ENCODE measurements at places on chromosomes 5 and 9.
A peak's percentile ranks its signal among the peaks of the same experiment; 100 is the strongest.

DNA sequence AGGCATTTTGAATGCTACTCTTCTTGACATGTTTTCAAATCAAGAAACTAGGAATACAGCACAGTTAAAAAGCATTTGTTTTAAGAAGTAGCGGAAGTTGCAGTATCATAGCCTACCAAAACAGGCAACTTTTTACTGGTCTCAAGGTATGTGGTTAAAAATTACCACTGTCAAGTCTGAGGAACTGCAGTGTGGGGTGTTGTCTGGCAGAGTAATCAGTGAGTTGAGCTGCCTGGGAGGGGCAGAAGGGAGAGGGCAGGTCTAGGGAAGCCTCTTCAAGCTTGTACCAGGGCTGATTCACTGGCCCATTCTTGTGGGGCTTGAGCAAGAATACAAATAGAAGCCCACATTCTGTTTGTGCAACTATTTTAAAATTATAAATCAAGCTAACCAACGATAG is 42.4 kb upstream of the SV2C start:
- DNase-seq = no peak

DNA sequence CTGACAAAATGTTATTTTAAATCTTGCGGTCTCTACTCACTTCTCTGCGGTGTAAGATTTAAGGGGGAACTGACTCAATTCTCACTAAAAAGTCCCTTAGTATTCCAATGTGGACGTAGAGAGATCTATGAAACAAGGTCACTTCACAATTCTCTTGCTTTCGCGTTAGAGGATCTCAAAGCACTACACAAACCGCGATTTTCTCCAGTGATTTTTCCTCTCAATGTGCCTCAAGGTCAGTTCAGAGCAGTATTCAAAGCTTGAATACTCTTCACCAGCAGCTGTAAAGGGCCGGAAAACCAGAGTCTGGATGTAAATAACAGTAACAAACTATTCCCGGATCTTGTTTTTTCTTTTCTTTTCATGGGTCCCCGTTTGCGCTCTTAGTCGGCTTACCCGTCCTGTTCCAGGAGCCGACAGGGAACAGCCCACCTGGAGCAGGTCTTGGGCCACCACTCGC is 128.2 kb downstream of the TMEM161B start:
- no peak for DNase-seq

DNA sequence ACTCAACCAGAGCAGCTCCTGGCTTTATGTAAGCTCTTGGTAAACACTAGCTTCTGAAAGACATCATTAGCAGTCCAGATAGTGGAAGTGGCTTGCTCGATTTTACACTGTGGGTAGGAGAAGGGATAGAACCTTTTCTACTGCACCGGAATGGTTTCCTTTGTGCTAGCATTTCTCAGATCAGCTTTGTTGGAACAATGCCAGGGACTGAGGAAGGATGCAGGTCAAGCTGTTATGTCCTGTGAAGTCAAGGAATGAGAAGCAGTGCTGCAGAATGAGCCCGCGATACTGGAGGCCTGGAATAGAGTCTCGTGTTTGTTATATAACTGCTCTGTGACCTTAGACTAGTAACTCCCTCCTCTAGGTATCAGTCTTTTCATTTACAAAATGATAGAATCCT is 233.6 kb downstream of the GABRB2 start:
- peak; percentile 26 for DNase-seq

DNA sequence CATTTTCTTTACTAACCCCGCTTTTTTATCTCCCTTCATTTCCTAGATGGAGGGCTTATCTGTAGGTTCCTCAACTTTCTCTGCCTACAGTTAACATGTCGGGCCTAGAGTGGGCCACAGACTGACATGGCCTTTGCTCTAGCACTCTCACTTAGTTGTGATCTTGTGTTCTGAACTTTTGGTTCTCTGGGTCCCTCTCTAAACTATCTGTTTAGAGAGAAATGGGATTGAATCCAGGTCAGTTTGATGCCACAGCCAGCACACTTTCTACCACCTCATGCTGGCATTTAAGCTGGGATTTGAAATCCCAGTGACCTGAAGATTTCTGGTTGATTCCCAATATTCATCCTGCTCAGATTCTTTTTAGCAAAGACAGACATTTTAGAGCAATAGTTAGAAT is 388.5 kb upstream of the PAPPA start:
- no peak for DNase-seq

DNA sequence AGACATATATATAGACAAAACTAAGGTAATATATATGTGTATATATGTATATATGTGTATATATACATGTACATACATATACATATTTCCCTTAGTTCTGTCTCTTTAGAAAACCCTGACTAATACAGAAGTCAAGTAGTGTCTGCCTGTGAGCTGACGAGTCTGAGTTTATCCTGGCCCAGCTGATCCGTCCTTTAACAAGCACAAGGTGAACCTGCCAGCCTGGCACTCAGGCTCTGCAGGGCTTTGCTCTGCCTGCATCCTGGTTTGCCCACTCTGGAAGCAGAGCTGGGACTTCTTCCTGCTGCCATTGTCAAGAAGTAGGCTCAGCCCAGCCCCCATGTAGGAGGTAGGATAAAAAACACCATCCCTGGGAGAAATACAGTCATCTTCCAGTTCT is 388.0 kb downstream of the ICE1 start:
- no peak for DNase-seq

DNA sequence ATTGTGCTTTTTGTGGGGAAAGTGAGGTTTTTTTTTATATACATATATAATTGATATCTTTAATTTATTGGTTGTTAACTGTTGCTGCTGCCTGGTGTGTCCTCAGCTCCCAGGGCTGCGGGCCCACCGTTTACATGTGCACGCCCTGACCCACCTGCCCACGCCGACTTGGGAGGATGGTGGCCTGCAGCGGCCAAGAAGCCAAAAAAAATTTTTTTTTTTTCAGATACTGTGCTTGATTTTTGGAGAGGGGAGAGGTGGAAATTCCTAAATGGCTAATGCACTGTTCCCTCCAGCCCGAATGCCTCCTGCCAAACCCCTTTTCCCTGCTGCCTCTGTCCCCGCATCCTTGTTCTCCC is 32.0 kb upstream of the HMCN2 start:
- no peak for DNase-seq

GRCh38 chr5:132471151-132471907 is 19.2 kb downstream of the IRF1 start:
- no peak for DNase-seq

DNA sequence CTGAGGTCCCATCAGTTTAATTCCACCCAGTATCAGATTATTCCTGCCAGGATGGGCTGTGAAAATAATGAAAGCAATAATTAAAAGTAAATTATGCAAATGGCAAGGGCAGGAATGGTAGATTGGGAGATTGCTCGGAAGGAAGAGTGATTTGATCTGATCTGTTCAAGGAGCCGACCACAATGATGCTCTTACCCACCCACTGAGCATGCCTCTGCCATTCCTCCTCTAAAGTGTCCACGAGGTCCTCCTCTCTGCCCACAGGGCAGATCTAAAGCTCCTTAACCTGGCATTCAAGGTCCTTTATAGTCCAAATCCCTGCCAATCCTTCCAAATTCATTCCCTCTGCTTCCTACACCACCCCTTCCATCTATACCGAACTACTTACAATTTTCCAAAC is 147.8 kb downstream of the TTLL11 start:
- no peak for DNase-seq

DNA sequence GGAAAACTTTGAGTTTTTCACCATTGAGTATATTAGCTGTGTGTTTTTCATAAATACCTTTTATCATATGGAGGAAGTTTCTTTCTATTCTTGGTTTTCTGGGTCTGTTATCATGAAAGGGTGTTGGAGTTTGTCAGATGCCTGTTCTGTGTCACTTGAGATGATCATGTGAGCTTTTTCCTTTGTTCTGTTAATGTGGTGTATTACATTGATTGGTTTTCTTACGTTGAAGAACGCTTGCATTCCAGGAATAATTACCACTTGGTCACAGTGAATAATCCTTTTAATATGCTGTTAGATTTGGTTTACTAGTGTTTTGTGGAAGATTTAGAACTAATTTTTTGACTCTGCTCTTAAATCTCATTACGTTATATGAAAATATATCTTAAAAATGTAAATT is 7.8 kb downstream of the PLEKHG4B start:
- DNase-seq = no peak

DNA sequence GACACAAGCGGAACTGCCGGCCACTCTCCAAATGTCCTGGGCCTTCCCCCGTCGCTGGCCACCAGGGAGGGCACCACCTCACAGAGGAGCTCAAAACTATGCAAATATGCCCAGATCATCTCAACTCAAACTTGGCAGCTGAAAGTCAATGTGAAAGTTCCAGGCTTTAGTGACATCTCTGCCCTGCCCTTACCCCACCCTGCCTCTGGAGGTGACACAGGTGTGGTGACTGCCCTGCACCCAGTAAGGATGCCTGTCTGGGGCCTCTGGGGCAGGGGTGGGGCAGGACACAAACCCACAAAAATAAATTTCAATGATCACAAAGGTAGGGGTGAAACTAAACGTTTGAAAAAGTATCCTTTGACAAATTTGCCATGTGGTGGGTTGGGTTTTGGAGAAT is 213.4 kb downstream of the HSPA4 start:
- no peak for DNase-seq

DNA sequence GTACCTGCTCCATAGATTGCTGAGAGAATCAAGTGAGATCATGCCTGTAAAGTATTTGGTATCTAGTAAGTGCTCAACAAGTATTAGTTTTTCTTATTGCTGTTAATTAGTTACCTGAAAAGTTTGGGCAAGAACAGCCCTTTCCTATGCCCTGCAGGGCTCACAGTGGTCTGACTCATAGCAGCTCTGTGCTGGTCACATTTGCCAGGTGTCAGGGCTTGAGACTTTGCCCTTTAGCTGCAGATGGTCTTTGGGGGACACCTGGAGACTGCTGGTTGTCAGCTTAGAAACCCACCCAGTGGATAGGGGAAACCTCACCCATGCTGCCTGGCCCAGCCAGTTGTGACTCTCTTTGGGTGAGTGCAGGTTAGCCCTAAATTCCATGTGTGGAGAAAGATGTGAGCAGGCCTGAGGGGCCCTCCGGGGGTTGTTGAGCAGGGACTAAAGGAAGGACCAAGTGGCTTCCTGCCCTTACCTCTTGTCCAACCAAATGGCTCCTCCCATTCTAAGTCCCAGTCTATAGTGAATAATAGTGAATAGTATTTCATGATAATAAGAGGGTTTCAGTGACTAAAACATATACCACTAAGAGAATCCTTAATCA is 9.0 kb downstream of the COL27A1 start:
- no peak for DNase-seq

GRCh38 chr5:32645246-32645645 is 59.9 kb downstream of the SUB1 start:
- no peak for DNase-seq

DNA sequence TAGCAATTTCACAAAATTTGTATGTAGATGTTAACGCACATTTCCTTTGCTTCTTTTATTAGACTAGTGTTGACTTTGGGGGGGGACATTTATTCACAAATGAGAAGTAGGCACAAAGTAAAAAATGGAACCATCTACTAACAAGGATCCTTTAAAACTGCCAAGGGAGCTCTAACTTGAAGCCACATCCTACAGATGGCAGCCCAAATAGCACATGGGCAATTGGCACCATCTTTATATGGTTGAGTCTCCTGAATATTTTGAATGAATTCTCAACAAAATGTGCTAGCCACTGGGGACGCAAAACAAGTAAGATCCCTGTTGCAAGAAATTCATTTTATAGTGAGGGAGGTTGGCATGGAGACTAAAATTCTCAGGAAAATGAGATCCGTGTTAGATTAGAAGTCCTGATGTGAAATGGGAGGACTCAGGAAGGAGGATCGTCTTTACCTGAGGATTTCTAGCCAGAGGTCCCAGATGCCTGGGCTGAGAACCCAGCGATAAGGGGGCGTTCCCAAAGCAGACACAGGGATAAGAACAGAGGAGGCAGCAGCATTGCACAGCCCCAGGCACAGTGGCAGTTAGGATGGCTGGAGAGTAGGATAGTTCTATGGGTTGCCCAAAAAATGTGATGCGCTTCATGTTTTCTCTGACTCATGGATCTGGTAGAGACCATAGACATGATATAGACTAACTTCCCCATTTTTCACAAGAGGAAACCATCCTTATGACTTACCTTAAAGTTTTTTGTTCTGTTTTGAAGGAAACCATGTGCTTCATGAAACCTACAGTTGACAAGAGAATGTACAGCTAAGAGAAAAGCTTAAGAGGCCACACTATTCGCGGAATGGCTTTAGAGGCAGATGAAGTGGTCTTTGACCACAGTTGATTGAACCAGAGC is 37.4 kb downstream of the C9orf152 start:
- no peak for DNase-seq

DNA sequence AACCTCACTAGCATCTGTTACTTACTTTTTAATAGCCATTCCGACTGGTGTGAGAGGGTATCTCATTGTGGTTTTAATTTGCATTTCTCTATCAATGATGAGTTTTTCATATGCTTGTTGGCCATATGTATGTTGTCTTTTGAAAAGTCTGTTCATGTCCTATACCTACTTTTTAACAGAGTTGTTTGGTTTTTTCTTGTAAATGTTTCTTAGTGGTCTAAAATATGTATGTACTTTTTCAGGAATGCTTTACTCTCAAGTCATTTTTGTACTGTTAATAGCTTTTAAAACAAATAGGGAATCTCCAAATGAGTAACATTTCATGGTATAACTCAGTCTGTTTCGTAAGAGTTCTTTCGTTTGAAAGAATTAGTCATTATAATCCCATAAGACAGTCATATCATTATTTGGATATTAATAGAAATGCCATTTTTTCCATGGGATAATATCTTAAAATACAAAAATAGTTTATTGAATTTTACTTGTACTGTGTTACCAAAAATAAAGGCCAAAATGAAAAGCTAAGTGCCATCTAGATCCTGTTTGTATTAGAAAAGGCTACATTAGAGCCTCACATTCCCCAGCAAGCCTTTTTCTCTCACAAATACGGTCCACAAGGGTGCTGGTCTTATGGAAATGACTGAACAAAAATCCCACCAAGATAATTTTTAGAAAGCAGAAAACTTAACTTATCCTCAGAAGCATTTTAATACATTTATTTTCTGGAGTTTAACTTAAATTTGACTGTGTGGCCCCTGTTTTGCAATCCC is 247.7 kb downstream of the PJA2 start:
- no peak for DNase-seq

GRCh38 chr5:158070859-158071258 is 211.9 kb upstream of the CLINT1 start:
- DNase-seq = no peak

DNA sequence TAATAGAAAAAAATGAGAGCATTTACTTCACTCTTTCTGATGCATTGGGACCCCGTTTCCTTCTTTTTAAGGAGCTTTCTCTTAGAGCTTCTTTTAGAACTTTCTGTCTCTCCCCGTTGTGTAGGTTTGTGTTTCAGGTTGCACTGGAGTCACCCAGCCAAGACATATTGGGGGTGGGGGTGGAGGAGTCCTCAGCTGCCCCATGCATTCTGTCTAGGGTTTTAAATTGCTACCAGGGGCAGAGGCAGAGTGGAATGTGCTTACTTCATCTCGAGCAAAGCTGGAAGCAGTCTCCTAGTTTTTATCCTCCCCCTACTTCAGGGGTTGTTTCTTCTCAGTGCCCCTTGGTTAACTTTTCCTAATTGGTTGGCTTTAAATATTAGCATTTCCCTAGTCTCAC is 9.4 kb downstream of the OR2K2 start:
- DNase-seq = no peak
